ENCODE measurements at places on chromosomes 2 and 18.

DNA sequence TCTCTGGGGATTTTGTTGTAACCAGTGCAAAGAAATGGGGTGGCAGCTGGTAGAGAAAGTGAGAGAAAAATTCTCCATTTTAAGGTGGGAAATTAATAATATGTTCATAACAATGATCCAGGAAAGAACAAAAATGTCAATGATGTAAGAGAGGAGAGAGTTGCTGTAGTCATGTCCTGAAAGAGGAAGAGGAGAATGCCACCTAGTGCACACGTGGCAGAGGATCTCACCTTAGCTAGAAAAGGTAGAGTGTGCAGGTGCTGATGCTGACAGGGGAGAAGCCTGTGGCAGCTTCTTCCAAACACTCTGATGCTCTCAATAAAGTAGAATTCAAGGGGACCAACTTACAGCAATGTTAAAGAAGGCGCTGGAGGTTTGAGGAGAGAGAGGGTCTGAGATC is 282.9 kb upstream of the PKDCC start:
- DNase-seq, result no peak

DNA sequence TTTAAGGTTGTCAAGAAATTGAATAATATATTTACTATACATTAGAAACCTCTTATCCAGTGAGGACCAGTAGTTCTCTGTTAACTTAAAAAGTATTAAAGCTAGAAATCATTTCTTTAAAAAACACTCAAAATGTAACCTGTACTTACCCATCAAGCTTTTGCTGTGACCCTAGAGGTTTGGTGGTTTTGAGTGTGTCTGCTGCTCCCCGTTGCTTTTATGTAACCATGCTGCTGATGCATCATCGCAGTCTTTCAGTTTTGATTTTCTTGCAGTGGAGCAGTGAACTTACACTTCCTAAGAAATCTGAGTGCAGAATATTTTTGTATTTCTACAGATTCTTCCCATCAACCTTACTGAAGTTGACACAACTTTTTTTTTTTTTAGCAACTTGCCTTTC is 34.2 kb downstream of the MRPS9 start:
- DNase-seq, result no peak

- DNase-seq, result no peak
Observed at GRCh38 chr2:20654535-20654813, 3.6 kb upstream of the HS1BP3 start.

- DNase-seq, result no peak
Observed at GRCh38 chr2:158926478-158926948, 41.9 kb upstream of the TANC1 start.

DNA sequence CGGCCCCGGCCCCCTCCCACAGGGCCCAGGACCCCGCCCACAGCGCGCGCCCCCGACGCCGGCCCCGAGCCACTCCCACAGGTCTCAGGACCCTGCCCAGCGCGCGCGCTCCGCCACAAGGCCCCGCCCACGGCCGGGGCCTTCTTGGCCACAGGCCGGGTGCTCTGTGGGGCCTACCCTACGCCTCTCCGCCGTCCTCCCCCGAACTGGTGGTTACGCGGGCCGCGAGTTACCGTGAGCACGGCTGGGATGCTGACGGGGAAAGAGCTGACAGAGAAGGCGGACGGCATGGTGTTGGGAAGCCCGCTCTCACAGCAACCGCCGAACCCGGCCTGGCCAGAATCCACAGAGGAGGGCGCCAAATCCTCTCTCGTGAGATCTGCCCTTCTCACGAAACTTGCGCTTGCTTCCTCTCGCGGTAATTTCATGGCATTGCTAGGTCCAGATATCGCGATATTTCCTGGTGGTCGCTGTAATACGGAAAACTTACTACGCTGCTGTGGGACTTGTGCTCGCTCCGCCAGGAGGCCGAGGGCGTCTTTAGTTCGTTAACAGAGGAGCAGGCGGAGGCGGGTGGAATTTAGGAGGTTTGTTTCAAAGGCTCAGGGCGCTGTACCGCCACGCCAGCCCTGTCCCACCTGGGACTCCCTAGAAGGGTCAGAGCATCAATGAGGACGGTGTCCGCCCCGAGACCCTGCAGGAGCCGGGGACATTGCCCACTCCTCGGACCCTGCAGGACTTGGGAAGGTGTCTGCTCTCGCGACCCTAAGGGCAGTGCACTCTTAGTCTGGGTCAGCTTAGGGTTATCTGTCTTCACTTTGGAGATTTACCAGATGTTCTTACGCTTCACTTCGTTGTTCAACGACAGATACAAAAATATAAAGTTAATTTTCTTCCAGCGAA is at the start of gene TMEM18:
TSS of gene TMEM18 (minus strand) at position 351 of the 903 bp plus-strand sequence. CDS start at position 290, 61 bp downstream.
- DNase-seq, result peak; percentile 84

DNA sequence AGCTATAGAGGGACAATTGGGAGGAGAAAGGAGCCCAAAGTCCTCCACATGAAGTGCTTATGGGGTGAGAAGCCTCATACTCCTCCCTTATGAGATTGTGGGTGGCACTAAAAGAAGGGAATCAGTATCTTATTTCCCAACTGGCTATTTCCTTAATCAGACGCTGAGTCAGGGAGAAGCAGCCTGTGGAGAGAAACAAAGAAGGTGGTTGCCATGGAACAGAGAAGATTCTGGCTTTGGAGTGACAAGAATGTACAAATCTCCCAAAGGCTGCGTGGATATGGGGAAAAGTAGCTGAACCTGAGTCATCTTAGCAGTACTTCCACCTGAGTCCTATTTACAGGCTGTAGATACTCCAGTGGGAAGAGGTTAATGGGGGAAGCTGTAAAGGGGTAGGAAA is 115.8 kb upstream of the CWC22 start:
- DNase-seq, result no peak

- no peak for DNase-seq
Observed at GRCh38 chr2:120667981-120668380, 67.7 kb upstream of the GLI2 start.

DNA sequence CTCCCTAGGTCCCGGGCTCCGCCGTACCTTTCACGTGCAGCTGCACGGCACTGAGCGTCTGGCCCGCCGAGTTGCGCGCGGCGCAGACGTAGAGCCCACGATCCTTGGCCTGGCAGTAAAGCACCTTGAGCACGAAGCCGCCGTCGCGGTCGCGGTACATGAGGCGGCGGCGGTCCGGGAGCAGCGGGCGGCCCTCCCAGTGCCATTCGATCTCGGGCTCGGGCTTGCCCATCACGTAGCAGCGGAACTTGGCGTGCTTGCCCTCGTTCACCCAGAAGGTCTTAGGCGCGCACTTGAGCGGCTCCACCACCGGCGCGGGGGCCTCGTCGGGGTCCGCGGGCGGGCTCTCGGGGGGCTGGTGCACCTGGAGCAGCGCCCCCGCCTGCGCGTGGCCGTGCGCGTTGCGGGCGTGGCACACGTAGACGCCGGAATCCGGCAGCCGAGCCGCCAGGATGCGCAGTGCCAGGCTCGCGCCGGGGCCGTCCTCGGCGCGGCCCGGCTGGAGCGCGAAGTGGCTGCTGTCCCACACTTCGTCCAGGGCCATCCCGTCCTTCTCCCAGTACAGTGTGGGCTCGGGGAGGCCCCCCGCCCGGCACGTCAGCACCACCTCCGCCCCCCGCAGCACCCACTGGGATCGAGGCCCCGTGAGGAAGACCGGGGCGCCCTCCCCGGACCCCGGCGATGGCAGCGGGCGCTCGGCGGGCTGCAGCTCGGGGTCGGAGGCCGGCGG is 980 bp downstream of the OBSL1 start:
- DNase-seq, result no peak

DNA sequence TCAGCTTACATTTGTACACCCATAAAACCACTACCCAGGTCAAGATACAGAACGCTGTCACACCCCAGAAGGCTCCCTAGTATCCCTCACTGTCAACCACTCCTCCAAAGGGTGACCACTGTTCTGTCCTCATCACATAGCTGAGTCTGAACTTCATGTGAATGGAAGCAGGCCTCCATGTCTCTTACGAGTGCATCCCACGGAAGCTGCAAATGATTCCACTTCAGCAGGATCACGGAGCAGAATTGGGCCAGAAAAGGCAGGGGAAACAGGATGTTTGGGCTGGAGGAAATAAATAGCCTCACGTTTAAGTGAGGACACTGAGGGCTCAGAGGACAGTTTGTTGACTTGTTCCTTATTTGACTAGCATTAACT is 38.4 kb downstream of the LBH start:
- no peak for DNase-seq

DNA sequence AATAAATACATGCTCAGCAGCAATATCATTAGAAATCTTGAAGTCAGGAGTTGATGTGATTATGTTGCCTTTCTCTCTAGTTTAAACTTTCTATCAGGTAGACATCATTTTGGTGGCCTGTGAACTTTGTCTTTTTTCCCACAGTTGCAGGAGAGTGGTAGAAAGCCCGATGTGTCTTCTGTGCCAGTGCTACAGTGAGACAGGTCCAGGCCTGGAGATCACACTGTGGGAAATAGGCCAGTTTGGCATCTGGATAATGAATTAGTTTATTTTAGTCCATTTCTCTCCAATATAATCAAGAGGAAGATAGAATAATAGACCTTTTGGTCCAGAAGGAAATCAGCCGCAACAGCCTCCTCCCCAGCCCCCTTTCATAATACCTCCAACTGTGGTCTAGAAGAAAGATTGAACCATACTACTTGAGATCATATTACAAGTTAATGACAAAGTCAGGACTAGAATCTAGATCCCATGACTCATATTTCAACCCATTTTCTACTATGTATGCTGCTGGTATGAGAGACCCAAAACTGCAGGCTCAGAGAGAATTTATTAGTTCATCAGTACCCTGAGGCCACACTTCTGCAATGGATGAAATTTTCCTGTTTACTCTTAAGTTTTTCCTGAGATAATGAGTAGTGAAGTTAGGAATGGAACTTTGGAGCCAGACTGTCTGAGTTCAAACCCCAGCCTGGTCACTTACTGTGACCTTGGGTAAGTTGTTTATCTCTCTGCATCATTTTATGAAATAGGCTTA is 20.6 kb downstream of the KCMF1 start:
- DNase-seq, result no peak

DNA sequence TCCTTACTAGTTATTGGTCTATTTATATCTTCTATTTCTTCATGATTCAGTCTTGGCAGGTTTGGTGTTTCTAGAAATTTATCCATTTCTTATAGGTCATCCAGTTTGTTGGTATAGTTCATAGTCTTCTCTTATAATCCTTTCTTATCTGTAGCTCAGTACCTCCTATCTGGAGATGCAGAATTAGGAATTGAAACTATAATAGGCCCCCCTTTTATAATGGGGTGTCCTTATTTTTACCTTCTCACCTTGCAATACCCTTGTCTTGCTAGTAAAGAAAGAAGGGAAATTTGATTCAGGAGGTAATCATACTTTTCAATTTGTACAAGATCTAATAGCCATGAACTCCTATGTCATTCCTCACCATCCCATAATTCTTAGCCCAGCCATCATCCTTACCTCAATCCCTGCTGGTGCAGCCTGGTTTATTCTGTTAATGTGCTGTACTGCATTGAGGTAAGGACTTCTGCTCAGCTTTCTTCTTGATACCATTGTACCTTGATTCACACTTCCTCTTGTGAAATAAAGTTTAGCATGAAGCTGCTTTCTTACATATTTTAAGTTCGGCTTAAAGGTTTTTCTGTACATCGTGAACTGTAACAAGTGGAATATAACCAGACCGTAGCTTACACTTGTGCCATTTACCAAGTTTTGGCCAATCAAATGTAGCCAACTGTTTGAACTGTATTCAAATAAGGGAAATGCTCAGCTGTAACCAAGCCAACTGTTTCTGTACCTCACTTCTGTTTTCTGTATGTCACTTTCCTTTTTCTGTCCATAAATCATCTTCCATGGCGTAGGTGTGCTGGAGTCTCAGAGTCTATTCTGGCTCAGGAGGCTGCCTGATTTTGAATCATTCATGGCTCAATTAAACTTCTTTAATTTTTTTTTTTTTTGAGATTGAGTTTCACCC is 40.1 kb upstream of the PTH2R start:
- DNase-seq, result no peak

- no peak for DNase-seq
Observed at GRCh38 chr2:128303095-128303791, 15.4 kb downstream of the HS6ST1 start.

GRCh38 chr2:197804758-197805714 is 643 bp downstream of the PLCL1 start:
- DNase-seq, result no peak

- no peak for DNase-seq
Observed at GRCh38 chr2:45134726-45135125, 125.5 kb upstream of the SIX2 start.

GRCh38 chr18:7633171-7633570 is 66.1 kb downstream of the PTPRM start:
- no peak for DNase-seq
